ENCODE measurements at places on chromosomes 5 and 9. TPM values are rescaled to one million over a fixed set of nuclear protein-coding genes. Genes with fewer than 3 reads are reported as not detected.
A peak's percentile ranks its signal among the peaks of the same experiment; 100 is the strongest.

DNA sequence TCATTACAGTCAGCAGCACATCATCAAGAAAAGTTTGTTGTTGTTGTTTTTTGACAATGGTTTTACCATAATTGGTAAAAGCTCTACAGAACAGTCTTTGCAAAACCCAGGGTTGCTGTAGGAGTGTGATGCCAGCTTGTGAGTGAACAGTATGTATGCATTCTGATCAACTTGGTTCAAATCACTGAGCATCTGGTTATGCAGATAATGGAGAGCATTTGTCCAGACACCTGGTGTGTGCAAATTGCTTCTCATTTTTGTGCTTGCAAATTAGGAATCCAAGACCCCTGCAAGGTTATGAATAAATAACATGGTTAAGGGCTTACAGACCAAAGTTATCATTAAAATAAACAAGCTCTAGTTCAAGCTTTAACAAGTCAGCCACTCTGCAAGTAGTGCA, 448.7 kb upstream of the ACTBL2 start:
- no peak for DNase-seq

PRSS3 gene
- not detected for total RNA-seq

GRCh38 chr9:21334701-21335632, at the start of gene KLHL9:
TSS of gene KLHL9 (minus strand) at chr9:21335404. CDS start at chr9:21334859, 545 bp downstream.
- peak; percentile 89 for DNase-seq

GRCh38 chr5:16546732-16547131, 70.1 kb downstream of the RETREG1 start:
- no peak for DNase-seq

CCNJL gene
- 2.7 TPM for total RNA-seq

DNA sequence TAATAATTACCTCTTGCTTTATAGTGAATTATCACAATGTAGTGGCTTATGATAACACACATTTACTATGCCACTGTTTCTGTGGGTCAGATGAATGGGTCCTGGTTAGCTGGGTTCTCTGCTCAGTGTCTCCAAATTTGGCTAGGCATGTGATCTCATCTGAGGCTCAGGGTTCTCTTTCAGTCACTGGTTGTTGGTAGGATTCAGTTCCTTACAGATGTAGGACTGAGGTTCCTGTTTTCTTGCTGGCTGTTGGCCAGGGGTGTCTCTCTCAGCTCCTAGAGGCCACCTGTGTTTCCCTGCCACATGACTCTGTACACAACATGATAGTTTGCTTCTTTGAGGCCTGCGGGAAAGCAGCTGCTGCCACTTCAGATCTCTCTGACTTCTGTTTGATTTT, 7.1 kb downstream of the NFX1 start:
- peak; percentile 66 for DNase-seq

FAT2 gene
- total RNA-seq = not detected

DNA sequence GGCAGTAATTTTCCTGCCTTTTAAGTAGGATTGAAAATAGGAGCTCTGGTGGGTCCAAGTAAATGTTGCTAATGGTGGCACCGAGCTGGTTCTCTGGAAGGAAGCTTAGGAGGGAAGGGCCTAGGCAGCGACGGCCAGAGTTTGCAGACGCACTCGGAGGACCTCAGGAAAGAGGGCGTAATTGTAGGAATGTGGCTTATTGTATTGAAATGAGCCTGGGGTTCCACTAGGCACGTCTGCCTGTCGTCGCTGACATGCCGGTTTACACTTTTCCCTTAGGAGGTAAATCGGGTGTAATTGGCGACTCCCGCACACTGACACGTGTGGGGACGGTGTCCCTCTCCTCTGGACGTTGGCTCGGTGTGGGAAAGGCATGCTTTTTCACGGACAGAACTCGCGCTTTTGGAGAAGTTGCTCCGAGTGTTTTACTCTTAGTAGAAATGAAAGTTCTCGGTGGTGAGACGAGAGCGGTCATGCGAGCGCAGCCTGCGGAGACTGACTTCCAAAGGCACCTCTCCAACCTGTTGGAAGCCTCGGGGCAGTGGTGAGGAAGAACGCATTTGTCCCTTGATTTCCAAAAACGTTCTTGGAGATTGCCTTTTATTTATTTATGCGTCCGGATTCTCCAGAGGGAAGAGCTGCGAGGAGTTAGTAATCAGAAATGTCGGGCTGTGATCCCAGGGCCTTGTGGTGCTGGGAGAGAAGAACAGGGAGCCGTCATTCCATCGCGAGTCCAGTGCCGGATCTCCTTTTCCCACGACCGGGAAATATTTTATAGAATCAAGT, 1.3 kb downstream of the NR4A3 start:
- DNase-seq = peak; percentile 44

PRUNE2 gene
- total RNA-seq = 88.1 TPM

DNA sequence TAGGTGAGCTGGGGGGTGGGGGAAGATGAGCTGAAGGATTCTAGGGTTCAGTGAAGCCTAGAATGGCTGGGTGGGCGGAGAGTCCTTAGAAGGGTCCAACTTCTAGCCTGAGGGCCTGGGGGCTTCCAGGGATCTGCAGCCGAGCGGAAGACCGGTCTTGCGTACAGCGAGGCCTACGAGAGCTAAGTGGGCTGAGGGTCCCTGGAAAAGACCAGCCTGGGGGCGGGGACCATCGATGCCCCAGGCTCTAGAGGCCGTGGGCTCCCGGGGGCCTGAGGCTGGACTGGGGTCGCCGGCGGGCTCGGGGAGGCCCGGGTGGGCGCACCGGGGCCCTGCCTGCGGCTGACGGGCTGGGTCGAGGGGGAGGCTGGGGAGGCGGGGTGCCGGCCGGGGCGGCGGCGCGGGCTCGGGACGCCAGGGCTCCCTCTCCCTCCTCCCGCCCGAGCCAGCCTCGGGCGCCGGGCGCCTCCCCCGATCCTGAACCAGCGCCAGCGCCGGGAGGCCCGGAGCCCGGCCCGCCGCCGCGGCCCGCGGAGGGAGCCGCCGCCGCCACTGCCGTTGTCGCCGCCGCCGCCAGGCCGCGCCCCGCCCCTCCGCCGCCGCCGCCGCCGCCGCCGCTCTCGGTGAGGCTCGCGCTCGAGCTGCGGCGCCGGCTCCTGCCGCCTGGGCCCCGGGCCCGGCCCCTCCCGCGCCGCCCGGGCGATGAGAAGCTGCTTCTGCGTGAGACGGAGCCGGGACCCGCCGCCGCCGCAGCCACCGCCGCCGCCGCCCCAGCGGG, at the start of gene MVB12B:
Gene MVB12B, plus strand, starts transcription at position 602 of the 778 bp plus-strand sequence. Its CDS starts 101 bp downstream, at position 703.
- no peak for DNase-seq

- DNase-seq = peak; percentile 10
Measured at GRCh38 chr9:88889386-88889785, 101.9 kb upstream of the S1PR3 start.

- DNase-seq = no peak
Measured at GRCh38 chr9:22210936-22211335, 201.8 kb upstream of the CDKN2B start.

GRCh38 chr5:142828797-142829535, 58.8 kb downstream of the ARHGAP26 start:
- DNase-seq = no peak

DNA sequence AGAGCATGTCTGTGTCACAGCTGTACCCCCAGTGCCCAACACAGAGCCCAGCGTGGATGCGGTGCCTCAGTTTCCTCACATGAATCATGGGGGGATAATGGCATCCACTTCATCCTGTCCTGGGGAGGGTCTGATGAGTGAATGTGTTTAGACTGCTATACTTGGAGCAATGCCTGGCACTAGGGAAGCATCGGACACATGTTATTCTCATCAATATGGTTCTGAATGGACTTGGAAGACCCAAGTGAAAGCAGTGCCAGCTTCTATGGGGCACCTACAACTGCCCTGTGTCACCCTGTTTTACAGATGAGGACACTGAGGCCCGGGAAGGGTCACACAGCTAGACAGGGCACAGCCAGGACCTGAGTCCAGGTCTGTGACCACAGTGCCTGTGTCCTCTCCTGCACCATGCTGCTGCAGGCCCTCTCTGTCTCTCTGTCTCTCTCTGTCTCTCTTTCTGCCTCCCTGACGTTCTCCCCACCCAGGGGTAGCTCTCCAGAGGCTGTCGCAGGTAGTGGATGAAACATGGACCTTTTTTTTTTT, 42.3 kb upstream of the NEK6 start:
- DNase-seq = no peak

DNA sequence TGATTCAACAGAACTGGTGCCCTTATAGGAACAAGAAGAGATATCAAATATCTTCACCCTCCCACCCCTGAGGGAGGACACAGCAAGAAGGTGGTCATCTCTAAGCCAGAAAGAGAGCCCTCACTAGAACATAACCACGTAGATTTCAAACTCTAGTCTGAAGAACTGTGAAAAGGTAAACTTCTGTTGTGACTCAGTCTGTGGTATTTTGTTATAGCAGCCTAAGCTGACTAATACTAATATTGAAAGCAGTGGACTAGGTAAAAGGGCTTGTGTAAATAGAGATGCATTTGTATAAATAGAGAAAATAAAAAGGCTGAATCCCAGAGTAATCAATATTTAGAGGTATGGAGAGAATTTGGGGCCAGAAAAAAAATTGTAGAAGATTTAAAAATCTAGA, 157.6 kb upstream of the CCNH start:
- DNase-seq = no peak

GRCh38 chr5:84725946-84726570, 341.4 kb upstream of the EDIL3 start:
- no peak for DNase-seq

DNA sequence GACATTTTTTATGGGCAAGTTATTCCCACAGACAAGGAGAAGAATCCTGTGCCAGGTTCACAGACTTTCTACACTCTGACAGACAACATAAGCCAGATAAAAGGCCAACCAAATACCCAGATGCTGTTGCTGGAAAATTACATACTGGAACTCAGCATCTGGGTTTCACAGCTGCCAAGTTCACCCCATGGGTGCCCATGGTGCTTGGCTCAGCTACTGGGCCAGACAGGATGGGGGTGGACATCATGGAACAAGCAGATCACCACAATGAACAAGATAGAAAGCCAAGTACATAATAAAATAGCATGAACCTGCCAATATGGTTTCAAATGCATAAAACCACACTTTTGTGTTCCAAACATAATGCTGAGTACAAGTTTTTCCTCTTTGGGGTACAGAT, 999.8 kb downstream of the NR2F1-AS1 start:
- DNase-seq = no peak

SLC46A2 gene
- total RNA-seq = not detected

DNA sequence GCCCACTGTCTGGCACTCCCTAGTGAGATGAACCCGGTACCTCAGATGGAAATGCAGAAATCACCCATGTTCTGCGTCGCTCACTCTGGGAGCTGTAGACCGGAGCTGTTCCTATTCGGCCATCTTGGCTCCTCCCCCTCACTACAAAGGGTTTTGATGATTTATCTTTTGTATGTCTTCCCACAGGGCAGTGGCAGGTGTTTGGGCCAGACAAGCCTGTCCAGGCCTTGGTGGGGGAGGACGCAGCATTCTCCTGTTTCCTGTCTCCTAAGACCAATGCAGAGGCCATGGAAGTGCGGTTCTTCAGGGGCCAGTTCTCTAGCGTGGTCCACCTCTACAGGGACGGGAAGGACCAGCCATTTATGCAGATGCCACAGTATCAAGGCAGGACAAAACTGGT, 9.4 kb downstream of the BTNL8 start:
- no peak for DNase-seq

DNA sequence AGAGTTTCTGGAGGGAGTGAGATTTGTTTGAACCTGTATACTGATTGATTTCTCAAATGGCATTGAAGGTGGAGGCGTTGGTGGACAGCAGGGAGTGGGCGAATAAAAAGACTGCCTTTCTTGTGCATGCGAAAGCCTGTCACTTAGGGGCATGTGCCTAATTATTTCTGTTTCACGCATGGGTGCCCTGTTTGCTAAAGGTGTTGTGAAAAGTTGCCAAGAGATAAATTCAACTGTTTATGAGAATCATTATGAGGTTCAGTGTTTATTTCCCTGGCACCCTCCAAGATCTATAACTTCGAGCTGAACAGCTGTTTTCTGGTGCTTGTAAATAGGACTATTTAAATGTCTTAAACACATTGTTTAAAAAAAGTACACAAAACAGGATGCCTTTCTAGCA, 67.4 kb upstream of the DMRTA1 start:
- DNase-seq = no peak

UTP15 gene
- total RNA-seq = 28.3 TPM

DNA sequence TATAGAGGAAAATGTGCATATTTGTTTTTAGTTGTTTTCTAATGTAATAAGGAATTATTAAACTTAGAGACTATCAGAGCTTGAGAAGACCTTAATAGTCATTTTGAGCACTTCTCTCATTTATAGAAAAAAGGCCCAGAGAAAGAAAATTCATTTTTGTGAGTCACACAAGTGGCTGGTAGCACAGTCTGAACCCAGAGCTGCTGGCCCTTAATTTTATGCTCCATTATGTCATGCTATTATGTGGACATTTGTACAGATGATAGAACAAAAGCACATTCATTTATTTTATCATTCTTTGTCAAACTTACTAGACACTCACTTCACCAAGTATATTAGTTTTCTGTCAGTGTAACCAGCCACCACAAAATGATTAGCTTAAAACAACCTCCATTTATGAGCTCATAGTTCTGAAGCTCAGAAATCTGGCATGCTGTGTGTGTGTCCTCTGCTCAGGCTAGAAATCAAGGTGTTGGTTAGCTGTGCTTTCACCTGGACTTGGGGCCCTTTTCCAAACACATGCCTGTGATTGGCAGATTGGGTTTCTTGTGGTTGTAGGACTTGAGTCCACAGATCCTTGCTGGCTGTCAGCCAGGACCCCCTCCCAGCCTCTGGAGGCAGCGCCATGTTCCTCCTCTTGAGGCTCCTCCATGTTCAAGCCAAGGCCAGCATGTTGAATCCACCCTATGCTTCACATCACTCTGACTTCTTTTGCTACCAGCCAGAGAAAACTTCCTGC, 188.9 kb downstream of the ARHGAP26 start:
- no peak for DNase-seq

DNA sequence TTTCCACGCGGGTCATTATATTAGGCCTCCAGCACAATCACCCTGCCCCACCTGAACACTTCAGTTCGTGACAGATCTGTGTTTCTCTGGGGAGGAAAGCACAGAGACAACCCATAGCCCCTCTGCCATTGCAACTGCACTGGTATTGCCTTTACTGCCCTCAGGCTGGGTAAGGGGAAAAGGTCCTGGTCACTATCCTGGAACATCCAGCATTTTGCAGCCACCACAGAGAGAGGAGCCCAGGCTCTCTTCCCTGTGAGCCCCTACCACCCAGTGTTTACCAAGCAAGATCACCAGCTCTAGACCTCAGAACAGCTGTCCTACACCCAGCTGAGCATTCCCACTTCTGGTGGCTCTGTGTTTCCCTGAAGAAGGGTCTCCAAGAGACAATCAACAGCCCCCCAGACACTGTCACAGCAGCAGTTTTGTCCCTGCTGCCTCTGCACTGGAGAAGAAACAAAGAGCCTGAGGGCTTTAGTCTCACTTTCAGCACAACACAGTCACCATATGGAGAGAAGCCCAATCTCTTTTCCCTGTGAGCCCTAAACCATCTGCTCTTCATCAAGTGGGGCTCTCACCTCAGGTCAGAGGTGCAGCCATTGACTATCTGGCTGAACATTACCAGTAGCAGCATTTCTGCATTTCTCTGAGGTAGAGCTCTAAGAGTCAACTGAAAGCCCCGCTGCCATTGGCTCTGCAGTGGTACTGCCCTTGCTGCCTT, 655.2 kb upstream of the FAM174A start:
- no peak for DNase-seq

Data from LHCN-M2 (cell line).